ENCODE measurements at places on chromosomes 3 and 15.

GRCh38 chr3:60301142-60301541 is 950.1 kb downstream of the FHIT start:
- no peak for DNase-seq

DNA sequence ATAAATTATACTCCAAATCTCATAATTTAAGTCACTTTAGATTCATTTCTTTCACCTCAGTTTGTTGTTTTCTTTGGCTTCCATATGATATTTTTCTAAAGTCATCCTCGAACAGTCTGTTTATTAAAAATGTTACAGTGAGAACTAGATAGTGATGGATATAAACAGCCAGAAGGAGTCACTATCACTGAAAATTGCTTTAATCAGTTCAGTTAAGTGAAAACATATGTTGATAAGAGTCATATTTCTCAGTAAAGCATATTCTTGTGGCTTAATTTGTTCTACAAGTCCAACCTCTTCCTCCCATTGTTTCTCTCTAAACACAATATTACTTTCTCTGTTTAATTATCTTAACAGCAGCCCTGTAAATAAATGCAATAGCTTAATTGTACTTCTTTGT is 427.5 kb upstream of the ALCAM start:
- no peak for DNase-seq

DNA sequence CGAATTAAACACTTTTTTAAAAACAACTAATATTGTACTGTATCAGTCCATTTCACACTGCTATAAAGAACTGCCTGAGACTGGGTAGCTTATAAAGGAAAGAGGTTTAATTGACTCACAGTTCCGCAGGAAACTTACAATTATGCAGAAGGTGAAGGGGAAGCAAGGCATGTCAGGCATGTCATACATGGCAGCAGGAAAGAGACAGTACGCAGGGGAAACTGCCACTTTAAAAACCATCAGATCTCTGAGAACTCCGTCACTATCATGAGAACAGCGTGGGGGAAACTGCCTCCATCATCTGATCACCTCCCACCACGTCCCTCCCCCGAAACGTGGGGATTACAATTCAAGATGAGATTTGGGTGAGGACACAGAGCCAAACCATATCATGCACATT is 162.8 kb upstream of the TPM1 start:
- DNase-seq = no peak

GRCh38 chr3:126539558-126540250 is 15.7 kb downstream of the CHST13 start:
- DNase-seq = no peak

- no peak for DNase-seq
These were observed 158.9 kb upstream of the CADPS start for GRCh38 chr3:63034101-63034500.

GRCh38 chr3:140842984-140843649 is 98.5 kb upstream of the SLC25A36 start:
- no peak for DNase-seq

- DNase-seq = no peak
These were observed 19.9 kb downstream of the RBP2 start for GRCh38 chr3:139456386-139456785.

- DNase-seq = no peak
These were observed 71.5 kb upstream of the LPP start for GRCh38 chr3:188082450-188082849.

DNA sequence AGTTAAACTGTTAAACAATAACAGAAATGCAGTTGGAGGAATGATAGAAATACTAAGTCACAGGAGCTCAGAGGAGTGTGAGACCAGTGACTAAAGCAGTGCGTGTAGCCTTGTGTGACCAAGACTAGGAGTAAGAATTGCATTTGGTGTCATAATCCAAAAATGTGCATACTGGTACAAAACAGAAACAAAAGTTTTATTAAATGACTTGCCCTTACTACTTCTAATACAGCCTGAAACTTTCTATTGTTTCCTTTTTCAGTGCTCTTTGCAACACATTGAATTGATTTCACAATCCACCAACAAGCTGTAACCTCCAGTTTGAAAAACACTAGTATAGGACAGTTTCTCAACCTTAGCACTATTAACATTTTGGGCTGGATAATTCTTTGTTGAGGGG is 17.1 kb downstream of the SNX1 start:
- peak; percentile 42 for DNase-seq

DNA sequence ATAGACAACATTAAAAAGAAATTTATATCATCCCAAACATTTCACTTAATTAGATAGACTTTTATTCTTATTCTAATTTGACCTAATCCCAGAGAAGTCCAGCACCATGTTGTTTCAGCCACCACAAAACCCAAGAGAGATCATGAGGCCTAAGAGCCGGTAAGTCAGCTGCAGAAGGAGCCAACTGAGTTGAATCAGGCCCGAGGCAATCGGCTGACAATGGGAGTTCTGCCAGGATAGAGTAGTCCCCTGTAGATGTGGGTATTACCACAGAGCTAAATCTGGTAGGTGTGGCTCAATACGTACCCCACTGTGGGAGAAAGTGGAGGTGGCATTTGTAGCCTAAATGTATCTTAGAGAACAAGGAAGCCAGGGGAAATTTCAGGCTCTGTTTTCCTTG is 49.7 kb upstream of the UMPS start:
- peak; percentile 84 for DNase-seq

GRCh38 chr15:91936927-91937326 is 83.4 kb downstream of the SLCO3A1 start:
- DNase-seq = no peak

DNA sequence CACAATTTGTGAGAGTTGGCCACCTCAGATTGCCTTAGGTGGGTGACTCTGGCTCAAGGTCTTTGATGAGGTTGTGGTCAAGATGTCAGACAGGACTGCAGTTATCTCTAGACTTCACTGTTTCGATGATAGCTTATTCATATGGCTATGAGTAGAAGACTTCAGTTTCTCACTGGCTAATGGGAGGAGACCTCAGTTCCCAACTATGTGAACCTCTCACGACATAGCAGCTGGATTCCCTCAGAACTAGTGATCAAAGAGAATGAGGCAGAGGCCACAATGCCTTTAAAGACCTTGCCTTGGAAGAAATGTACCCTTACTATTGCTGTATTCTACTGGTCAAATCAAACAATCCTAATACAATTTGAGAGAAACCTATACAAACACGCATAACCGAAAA is 607.5 kb upstream of the ROBO2 start:
- no peak for DNase-seq

GRCh38 chr3:64266065-64266931 is 41.0 kb upstream of the PRICKLE2 start:
- DNase-seq = peak; percentile 96

GRCh38 chr15:73621286-73621826 is 11.8 kb downstream of the NPTN start:
- DNase-seq = no peak

- DNase-seq = no peak
These were observed 214.8 kb upstream of the CTDSPL start for GRCh38 chr3:37646865-37647264.

GRCh38 chr15:73919706-73920105 is 6.6 kb upstream of the LOXL1 start:
- DNase-seq = no peak

GRCh38 chr3:44442596-44443309 is 34.7 kb downstream of the ZNF445 start:
- DNase-seq = no peak

GRCh38 chr3:147654827-147655226 is 245.7 kb downstream of the ZIC1 start:
- peak; percentile 65 for DNase-seq

- DNase-seq = no peak
These were observed 47.5 kb upstream of the SEMA4B start for GRCh38 chr15:90153658-90154057.

GRCh38 chr15:85867250-85867649 is 72.5 kb upstream of the KLHL25 start:
- no peak for DNase-seq

GRCh38 chr3:197795200-197795599 is 4.1 kb downstream of the LRCH3 start:
- DNase-seq = peak; percentile 82
